ENCODE measurements at places on chromosomes 5 and 9. TPM values are rescaled to one million over a fixed set of nuclear protein-coding genes. Genes with fewer than 3 reads are reported as not detected.
A peak's percentile ranks its signal among the peaks of the same experiment; 100 is the strongest.

- DNase-seq: no peak
Measured at GRCh38 chr9:81595887-81596543, 93.3 kb downstream of the TLE1 start.

DNA sequence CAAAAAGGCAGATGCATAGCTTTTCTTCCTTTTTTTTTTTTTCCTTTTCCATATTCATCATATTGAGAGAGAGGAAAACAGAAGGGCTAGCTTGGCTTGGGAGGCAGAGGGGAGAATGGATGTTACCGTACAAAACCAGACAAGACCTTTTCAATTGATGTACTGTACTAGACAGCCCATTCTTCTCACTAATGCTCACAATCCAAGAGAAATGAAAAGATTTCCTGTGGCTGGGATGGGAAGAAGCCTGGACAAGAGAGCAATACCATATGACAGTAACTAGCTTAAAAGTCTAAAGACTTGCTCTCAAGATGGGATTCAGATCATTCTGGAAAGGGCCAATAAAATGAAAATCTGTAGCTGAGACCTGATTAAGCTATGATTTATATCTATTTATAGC, 3.4 kb downstream of the CEMIP2 start:
- no peak for DNase-seq

GRCh38 chr9:69391946-69392345, 66.9 kb downstream of the ENTREP1 start:
- no peak for DNase-seq

The COL27A1 gene
- 26.6 TPM for polyA plus RNA-seq

DNA sequence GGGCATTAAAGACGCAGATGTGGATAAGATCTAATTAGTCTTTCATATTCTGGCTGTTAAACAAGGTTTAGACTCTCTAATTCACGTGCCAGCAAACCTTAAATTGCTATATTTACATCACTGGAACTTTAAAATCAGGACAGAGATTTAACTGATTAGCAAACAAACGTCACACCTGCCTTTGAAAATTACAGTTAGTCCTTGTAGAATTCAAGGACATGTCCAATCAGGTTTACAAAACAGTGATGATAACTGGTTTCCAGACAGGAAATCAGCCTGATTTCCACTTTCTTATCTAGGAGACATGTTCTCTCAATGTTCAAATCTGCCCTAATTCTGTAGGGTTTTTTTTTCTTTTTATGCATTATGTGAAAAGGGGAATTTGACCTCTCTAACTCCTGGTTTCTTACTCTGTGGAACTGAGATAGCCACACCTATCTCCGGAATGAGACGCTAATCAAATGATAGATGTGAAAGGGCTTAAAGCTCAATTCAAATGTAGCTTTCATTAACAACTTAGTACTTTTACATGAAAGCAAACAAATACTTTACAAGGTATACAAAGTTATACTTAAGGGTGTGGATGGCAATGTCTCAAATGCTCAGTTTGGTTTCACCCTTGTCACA, 26.5 kb downstream of the SPINK5 start:
- DNase-seq: no peak

GRCh38 chr9:108392877-108393276, 462.9 kb downstream of the ACTL7B start:
- no peak for DNase-seq

The EGFLAM gene
- polyA plus RNA-seq: 9.6 TPM

- no peak for DNase-seq
Measured at GRCh38 chr5:8943301-8943700, 602.6 kb downstream of the SEMA5A start.

DNA sequence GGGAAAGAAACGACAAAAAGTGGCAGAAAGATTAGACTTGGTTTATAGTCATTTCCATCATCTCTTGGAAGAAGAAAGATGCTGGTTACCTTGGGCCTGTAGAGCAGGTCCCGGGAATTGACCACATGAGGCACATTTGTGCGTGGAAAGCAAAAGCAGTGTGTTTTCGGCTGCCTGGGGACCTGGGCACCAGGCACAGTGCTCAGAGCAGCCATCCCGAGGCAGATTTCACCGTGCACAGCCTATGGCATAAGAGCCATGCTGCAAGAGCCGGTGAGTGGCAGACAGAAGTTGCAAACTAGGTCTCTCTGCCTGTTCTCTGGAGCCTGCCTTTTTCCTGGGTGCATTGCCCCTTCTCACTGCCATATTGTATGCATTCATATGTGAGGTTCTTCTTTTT, 77.0 kb downstream of the ICE1 start:
- DNase-seq: no peak

DNA sequence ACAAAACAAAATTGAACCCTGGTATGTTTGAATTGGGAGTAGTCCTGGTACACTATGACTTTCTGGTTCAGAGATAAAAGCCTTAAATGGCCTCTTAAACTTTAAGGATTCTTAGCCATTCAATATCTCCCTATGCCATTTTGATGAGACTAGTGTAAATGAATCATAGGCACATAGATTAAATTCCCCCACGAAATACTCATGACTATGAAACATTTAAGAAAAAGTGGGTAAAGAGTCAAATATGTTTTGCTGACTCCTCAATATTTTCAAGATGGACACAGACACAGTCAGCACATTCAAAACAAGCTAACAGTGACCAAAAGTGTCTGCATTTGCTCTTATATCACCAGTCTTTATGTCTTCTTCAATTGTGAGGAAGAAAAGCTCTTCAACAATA, 278.3 kb downstream of the PDE4D start:
- no peak for DNase-seq

The RASEF gene
- polyA plus RNA-seq: 8.0 TPM

GRCh38 chr5:32827981-32828380, 116.9 kb downstream of the NPR3 start:
- no peak for DNase-seq

GRCh38 chr9:136518623-136519022, 27.2 kb downstream of the NOTCH1 start:
- DNase-seq: no peak

DNA sequence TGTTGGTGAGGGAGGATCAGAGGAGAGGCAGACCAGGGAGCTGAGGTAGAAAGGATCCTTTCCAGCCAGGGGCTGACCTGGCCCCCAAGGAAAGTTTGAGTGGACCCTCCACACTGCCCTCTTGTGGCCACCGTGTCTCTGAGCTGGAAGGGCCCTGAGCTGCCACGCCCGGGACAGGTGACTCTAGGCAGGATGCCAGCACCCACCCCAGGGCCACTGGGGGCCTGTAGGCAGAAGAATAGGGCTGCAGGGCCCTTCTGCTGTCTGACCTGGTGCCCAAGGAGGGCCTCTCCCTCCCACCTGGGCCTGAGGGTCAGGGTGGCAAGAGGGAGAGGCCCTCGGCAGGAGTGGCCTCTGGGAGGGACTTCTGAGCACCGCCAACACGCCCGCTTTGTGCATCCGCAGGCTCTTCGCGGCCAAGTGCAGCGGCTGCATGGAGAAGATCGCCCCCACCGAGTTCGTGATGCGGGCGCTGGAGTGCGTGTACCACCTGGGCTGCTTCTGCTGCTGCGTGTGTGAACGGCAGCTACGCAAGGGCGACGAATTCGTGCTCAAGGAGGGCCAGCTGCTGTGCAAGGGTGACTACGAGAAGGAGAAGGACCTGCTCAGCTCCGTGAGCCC, 76.8 kb downstream of the LMX1B start:
- no peak for DNase-seq

GRCh38 chr9:97565262-97565661, 63.8 kb downstream of the TMOD1 start:
- no peak for DNase-seq

DNA sequence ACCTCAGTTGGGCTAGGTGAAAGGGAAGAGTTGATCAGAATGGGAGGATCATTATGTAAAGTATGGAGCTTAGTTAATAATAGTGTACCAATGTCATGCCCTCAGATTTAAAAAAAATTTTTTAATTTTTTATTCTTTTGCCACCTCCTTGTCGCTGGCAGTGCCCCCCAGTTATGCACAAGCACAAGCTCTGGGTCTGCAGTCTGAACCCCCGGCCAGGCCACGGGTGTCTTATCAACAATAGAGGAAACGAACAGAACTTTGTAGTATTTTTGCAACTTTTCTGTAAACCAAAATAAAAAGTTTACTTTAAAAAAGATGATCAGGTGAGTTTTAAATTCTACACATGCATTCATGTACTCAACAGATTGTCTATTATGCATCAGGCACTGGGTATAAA, 1.4 kb upstream of the GM2A start:
- DNase-seq: no peak

The ENTPD2 gene
- 3.3 TPM for polyA plus RNA-seq

DNA sequence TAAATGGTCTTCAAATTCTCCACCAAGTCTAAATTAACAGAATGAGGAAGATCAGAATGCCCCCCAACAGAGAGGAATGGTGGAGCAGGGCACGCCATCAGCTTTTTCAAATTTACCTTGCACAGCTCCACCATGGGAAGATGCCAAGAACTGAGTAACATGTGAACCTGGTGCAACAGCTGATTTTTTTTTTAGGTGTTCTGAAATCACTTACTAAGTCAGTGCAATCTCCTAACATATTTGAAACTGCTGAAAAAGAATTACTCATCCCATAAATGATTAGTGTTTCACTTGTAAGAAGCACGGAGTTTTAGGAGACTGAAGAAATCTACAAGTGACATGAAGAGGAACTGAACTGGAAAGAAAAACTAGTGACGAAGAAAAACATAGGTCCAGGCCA, 5.1 kb downstream of the TMEM245 start:
- no peak for DNase-seq

DNA sequence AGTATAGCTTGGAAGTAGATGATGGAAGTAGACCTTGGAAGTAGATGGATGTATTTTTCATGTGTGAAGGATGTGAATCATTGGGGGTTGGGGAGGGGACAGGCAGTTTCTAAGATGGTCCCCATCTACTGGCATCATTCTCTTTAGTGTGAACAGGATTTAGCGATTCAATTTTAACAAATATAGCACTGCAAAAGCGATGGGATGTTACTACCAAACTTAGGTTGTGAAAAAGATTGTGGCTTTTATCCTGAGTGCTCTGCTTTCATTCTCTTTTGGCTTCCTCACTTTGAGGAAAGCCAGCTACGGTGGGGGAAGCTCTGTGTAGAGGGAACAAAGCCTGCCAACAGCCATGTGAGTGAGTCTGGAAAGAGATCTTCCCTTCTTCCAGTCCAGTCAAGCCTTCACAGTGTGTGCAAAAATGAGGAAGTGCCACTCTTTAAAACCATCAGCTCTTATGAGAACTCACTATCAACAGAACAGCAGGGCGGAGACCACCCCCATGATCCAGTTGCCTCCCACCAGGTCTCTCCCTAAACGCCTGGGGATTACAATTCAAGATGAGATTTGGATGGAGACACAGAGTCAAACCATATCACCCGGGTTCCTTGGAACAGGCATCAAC, 441.4 kb downstream of the SH3GL2 start:
- no peak for DNase-seq

DNA sequence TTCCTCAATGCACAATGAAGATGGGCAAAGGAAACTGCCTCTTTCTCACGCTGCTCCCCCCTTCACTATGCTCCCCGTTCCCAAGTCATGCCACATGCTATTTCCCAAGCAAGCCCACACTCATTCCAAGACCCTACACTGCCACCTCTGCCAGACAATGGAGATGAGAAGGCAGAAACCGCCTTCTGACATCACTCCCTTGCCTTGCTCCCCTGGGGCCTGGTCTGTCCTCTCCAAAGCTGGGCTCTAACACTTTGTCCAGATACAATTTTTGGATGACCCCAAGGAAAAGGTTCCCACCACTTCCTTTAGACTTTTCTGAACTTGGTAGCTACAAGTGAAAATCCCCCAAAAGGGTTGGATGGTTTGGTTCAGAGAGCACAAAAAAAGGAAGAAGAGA, 7.2 kb upstream of the ADRA1B start:
- DNase-seq: no peak

The PHF24 gene
- polyA plus RNA-seq: 0.17 TPM

The FAXDC2 gene
- 35.9 TPM for polyA plus RNA-seq

GRCh38 chr5:15585841-15586591, 86.0 kb downstream of the FBXL7 start:
- DNase-seq: no peak

The CDC20B gene
- 0.89 TPM for polyA plus RNA-seq

DNA sequence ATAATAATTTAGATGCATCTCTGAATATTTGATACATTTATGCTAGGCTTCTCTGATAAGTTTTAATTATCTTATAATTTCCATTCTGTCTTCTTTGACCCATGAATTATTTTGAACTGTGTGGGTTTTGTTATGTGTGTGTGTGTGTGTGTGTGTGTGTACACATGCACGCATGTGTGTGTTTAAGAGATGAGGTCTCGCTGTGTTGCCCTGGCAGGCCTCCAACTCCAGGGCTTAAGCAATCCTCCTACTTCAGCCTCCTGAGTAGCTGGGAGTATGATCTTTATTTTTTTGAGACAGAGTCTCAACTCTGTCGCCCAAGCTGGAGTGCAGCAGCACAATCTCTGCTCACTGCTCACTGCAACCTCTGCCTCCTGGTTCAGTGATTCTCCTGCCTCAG, 75.4 kb downstream of the NDUFAF2 start:
- DNase-seq: no peak

- DNase-seq: peak; percentile 58
Measured at GRCh38 chr9:93827545-93828330, 127.4 kb downstream of the BARX1 start.

The SPINK4 gene
- polyA plus RNA-seq: not detected

GRCh38 chr5:96994493-96994892, 58.6 kb downstream of the LNPEP start:
- DNase-seq: no peak

Measured in right renal cortex interstitium (tissue), 3 donors.